NCI-H2227 treated with DMSO at 0.1 percent for 48 hours (cell line): ENCODE measurements at places on chromosomes 2 and 18.
A peak's percentile ranks its signal among the peaks of the same experiment; 100 is the strongest.

DNA sequence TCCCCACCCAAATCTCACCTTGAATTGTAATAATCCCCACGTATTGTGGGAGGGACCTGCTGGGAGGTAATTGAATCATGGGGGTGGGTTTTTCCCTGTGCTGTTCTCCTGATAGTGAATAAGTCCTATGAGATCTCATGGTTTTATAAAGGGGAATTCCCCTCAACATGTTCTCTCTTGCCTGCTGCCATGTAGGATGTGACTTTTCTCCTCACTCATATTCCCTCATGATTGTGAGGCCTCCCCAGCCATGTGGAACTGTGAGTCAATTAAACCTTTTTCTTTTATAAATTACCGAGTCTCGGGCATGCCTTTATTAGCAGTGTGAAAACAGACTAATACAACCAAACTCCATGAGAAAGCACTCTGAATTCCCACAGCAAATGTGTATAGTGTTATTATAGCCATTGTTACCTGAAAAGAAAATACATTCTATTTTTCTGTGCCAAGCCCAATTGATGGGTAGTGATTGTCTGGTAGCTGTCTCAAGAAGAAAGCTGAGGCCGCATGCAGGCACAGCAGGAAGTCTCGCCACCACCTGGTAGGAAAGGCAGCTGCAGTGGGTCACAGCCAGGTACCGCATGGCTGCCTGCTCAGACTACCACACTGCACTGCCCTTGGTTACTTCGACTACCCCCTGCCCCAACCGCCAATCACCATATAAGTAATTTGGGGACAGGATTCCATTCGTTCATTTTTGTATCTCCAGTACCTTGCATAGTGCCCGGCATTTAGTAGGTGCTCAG is 10.3 kb upstream of the ZBTB7C start:
- no peak for DNase-seq

- peak; percentile 35 for DNase-seq
Measured at GRCh38 chr2:219104107-219105035, 43.6 kb upstream of the IHH start.

DNA sequence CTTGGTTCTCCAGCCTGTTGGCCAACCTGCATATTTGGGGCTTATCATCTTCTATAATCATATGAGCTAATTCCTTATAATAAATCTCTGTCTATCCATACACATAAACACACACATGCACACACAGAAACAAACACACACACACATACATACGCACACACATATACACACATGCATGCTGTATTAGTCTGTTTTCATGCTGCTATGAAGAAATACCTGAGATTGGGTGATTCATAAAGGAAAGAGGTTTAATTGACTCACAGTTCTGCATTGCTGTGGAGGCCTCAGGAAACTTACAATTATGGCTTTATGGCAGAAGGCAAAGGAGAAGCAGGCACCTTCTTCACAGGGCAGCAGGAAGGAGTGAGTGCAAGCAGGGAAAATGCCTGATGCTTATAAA is 707.4 kb upstream of the CDH2 start:
- no peak for DNase-seq

DNA sequence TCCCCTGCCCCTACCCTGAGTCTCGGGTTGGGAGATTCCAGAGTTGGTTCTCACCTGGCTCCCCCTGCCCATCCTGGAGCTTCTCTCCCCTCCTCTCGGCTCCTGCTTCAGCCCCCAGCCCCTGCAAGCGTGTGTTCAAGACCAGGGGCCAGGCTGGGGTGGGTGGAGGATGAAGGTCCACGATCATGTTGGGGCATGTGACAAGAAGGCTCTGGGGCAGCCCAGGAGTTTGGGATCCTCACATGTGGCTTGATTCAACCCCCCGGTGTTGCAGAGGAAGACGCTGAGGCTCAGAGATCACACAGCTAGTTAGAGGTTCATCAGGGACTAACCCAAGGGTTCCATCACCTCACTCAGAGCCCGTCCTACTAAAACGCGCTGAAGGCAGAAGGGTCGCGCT is 14.2 kb upstream of the TUBB6 start:
- DNase-seq, result no peak

DNA sequence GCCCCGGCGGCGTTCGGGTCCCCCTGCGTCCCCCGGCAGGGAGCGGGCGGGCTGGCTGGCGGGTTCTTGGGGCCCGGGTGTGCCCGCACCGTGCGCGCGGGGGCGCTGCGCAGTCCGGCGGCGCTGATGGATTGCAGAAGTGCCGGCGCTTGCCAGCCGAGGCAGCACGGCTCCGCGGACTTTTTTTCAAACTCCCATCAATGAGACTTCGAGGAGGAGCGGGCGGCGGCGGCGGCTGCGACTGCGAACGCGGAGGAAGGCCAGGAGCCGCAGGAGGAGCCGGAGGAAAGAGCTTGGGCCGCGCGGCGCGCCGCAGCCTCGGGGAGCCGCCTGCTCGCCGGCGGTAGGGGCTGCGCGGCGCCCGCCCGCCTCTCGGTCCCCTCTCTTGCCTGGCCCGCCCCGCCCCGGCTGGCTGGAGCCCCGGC is at the start of gene GLI2:
TSS of gene GLI2 (plus strand) at position 123 of the 425 bp plus-strand sequence. CDS start 61,453 bp downstream, outside the sequence.
- DNase-seq, result peak; percentile 64

GRCh38 chr2:216006164-216006663 is 7.1 kb downstream of the MREG start:
- DNase-seq, result no peak
